Gastroesophageal sphincter (tissue), 4 donors: ENCODE measurements at places on chromosomes 1 and 21. TPM values are rescaled to one million over a fixed set of nuclear protein-coding genes. Genes with fewer than 3 reads are reported as not detected.

DNA sequence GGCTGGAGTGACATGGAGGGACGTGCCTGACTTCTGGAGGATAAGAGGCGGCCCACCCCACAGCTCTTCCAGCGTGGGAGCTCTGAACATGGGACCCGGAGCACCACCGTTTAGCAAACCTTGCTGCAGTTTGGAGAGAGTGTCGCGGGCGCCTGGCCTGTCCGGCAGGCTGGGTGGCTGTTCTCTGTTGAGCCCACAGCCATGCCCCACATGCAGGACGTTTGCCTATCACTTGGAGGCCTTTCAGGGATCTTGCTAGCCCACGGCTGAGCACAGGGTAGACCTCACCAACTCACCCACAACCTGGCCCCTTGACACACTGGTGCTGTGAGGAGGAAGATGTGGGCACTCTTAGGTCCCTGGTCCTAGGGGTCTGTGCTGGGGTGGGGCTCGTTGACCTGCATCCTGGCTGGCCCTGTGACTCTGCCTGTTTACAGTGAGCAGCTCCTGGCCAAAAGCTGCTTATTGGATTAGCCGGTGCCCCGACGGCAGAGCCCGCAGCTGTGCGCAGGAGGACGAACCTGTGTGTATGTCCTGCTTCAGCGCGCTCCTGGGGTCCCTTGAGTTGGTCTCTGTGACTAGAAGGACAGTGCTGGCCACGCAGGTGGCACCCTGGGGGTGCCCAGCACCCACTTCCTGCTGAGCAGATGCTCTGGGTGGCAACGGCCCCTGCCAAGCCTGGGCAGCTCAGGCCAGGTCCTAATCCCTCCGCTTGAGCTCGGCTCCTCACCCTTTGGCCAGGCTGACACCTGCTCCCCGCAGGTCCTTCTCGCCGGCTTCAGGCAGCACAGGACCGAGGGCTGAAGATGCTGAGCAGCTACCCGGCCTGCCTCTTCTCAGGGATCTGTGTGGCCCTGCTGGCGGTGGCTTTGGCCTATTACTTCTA, 72.4 kb upstream of the TRAPPC10 start:
- ATAC-seq: no peak

The TEDDM1 gene
- not detected for total RNA-seq

DNA sequence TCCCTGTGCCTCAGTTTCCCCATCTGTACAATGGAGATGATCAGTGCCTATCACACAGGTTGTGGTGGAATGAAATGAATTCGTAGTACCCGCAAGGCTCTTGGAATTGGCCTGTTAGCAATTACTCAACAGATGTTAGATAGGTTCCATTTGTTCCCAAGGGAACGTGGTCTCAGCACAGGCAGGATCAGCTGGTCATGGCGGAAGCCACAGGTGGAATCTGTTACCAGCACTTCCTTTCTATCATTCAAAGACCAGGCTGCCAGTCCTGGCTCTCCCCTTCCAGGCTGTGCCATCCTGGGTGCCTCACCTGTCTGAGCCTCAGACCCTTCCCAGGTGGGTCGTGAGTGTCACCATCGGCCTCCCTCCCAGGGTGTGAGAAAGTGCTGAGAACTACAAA, 61.5 kb downstream of the FBXO2 start:
- no peak for ATAC-seq

GRCh38 chr1:186208405-186209129, 166.5 kb downstream of the TPR start:
- peak; percentile 46 for ATAC-seq

GRCh38 chr1:91402023-91402422, 2.6 kb downstream of the HFM1 start:
- no peak for ATAC-seq

The BRINP2 gene
- total RNA-seq: 0.62 TPM

- no peak for ATAC-seq
Observed at GRCh38 chr1:37240897-37241296, 206.6 kb upstream of the GRIK3 start.

DNA sequence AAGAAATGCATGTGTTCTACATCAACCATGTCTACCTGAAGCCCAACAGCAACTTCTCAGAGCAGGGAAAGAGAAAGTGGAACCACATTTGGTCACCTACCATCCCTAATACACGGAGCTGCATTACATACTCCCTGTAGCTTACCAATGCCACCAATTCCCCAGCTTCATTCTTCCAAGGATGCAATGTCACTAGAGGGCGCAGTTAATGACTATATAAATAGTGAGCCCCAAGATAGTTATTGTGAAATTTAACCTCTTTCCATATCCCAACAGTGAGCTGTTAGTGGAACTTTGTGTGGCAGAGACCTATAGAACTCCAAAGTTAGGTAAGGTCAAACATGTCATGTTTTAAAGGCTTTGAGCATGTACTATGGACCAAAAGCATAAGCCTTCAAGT, 618.3 kb downstream of the SMYD3 start:
- no peak for ATAC-seq

GRCh38 chr21:25496825-25497482, 110.3 kb downstream of the MRPL39 start:
- ATAC-seq: no peak

The TRIM45 gene
- 3.5 TPM for total RNA-seq

- ATAC-seq: peak; percentile 87
Observed at GRCh38 chr1:196608390-196609369, at the start of gene KCNT2. Gene KCNT2, minus strand, starts transcription at chr1:196608440. Its CDS starts 131 bp downstream, at chr1:196608309.

The RGS1 gene
- total RNA-seq: 8.3 TPM

The LCE1C gene
- total RNA-seq: not detected

DNA sequence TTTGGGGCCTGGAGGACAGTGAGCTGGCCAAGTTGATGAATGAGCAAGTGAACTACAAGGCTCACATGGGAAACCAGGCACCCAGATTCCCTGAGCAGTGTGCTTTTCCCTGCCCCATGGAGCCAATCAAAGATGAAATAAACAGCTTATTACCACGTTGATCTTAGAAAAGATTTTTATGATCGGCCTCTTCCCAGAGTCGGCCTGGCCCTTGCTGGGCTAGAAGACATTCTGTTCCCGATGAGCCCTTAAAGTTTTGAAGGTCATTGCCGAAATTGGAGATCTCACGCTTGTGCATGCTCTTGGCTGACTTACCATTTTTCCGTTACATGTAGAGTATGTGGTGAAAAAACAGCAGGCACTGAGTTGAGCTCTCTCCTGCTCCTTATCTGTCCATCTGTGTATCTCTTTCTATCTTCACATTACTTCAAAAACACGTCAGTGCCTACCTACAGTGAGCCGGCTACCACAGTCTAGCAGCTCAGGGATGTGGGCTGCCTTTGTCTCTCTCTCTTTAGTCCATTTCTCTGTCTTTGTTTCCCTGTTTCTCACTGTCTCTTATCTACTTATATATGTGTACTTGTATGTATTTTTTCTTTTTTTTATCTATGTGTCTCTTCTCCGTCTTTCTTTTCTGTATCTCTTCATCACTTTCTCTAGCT, 248.8 kb upstream of the USP24 start:
- peak; percentile 25 for ATAC-seq

DNA sequence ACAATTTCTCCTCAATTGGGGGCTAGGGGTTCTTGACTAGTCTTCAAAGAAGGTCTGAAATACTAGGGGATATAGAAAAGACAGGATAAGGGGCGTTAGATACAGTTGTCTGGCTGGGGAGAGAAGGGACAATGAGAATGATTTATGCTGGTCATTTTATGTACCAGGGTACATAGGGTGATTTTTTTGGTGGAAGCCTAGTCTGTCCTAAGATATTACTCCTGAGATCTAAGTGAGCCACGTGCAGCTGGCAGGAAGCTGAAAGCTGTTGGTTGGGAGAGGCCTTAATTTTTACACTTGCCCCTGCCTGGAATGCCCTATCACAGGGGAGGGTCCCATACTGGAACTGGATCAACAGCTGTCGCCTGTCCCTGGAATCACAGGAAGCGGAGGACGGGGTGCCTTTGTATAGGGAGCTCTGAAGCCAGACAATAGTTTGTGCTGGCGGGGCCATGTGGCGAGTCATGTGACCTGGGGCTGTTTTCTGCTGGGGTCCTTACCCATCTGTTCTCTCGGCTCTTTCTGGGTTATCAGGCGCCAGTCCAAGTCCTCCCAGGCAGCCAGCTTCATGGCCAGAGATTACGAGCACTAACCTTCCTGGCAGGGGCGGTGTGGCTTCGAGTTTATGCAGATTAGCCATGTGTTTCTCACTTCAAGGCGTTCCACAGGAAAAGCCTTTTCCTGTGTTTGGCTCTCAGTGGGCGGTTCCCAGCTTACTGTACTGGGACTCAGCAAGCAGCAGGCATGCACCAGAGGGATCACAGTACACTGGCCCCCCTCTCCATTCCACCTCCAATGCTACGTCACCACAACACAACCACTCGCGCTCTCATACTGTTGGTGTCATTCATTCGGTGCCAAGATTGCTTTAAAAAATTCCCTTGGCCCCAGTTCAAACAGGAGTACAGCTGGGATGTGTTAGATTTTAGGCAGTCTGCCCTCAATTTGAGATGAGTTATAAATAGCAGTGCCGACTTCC, 27.5 kb downstream of the ARID1A start:
- ATAC-seq: peak; percentile 99

The PCP4L1 gene
- total RNA-seq: 13.8 TPM

The AIRE gene
- total RNA-seq: not detected

GRCh38 chr1:113891631-113892220, 4.3 kb upstream of the BCL2L15 start:
- no peak for ATAC-seq

DNA sequence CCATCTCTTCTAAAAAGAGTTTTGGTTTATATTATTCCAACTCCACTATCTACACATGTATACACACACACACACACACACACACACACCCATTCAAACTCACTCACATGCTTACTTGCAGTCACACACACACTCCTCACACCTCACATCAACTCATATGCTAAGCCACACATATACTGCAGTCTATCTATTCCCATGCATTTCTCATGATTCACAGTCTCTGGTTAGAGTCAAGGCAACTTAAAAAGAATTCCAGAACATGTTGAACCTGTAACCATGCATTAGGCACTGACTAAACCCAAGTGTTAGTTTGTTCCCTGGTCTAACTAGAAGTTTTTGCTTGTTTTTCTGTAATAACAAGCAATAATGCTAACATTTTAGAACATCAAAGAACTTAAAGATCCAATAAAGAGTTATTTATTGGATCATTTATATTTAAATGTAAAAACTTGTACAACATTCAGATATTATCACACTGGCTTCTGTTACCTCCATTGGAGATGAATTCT, 931.1 kb downstream of the PLA2G4A start:
- ATAC-seq: no peak

The UBL4B gene
- 0.67 TPM for total RNA-seq

The PLEKHM2 gene
- total RNA-seq: 65.2 TPM

DNA sequence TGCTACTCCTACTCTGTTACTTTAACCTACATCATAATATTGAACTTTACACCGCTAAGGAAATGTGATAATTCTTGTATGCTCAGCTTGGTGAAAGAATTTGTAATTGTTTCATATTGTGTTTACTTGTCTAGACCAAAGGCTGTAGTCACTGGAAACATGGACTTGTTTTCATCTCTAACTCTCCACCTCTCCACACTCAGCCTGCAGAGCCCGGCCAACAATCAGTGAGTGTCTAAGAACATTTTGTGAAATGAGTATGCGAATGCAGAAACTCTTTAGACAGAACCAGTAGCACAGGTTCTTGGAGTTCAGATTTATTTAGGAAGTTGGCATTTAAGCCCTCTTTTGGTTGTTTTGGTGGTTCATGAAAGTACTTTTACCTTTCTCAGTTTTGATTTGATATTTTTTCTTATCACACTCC, 3.2 kb upstream of the RWDD3 start:
- no peak for ATAC-seq

DNA sequence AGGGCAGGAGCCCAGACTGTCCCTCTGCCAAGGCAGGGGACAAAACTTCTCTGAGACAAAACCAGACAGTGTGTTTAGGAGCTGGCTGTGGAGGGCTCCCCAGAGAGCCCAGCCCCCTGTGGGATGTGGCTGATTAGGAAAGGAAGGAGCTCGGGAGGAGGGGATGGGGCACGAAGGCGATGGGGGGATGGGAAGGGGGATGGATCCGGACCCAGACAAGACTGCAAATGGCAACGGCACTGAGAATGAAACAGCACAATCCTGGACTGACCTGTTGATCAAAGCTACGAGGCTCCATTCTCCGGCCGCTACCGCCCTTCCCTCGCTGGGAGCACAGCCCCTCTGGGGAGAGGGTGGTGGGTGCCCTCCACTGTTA, 33.1 kb downstream of the FOXO6 start:
- no peak for ATAC-seq

The LORICRIN gene
- total RNA-seq: not detected

DNA sequence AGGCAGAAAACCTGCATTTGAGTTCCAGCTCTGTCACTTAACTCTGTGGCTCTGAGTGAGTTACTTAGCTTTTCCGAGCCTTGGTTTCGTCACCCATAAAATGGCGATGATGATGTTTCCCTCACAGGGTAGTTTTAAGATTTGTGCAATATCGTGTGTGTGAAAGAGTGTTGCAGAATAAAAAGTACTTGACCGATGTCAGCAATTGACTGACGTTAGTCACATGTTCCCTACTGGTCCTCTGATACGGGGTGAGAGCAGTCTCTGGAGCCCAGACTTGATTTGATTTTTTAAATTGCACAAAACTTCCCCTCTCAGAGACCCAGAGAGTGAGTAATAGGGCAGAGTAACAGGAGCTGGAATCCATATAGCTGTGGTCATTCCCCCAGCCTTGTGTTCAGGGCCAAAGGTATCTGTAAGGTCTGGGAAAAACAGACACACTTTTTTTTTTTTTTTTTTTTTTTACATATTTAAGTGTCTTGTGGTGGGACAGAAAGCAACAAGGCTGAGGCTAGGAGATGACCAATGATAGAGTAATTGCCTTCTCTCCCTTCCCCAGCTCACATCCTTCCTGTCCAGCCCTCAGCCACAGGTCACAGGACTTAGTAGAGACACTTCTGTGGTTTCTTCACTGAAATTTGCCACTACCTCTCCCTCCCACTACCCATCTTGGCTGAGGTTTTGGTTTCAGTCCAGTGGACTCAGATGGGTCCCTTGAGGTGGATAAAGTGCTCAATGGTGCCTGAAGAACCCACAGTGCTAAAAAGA, 2.0 kb downstream of the FCER1G start:
- ATAC-seq: peak; percentile 72

DNA sequence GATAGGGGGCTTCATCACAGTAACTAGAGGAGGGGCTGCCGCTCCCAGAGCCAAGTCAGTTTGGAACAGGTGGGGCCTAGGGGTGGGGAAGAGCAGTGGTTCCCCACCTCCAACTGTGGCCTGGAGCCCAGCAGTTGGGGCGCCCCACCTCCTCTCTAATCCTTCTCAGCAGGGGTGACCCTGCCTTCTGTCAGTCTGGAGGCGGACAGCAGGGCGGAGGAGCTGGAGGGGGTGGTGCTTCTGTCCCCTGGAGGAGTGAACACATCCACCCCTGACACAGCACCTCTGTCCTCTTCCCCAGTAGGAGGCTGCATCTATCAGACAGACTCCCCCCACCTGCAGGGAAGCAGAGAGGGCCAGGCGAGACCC, 73.8 kb downstream of the MRPL37 start:
- ATAC-seq: peak; percentile 54

The IL20 gene
- total RNA-seq: not detected
